ENCODE measurements at places on chromosomes 3 and 15. TPM values are rescaled to one million over a fixed set of nuclear protein-coding genes. Genes with fewer than 3 reads are reported as not detected.

DNA sequence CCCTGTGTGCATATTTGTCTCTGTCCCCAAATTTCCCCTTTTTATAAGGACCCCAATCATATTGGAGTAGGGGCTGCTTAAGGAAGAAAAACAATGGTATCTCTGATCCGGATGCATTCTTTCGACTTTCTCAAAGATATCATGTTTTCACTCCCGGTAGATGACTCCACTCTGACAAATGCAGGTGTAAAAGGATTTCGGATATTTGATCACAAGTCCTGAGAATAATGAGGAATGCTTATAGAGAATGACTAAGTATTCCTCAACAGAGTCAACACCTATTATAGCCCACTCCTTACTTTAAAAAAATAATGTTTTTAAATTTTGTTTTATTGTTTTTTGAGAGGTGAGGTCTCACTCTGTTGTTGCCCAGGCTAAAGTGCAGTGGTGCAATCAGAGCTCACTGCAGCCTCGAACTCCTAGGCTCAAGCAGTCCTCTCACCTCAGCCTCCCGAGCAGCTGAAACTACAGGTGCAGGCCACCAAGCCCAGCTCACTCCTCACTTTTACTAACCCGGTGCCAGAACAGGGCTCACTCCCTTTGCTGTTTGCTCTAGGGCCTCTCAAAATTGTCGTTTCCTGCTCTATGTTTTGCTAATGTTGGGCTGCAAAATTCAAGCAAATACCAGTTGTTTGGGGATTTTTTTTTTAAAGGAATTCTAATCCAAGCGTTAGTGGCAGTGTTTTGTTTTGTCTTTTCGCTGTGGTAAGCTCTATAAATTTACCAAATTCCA lies 24.6 kb downstream of the COL8A1 start:
- no peak for DNase-seq

DNA sequence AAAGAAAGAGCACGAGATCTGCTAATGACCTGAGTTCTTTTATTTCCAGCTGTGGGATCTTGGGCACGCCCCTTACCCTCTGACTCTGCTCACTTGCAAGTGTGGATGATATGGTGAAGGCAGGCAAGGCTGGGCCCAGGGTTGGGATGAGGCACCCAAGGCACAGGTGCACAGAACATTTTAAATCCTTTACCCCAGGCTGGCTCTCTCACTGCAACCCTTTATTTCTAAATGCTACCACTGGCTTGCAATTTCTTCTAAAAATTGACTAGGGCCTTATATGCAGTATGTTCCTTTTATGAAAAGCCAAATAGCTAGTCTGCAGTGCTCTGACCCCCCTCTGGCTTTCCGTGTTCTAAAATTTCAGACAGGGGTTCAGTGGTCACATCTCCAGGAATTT lies 237.7 kb downstream of the VPS13C start:
- no peak for DNase-seq

GRCh38 chr15:41866263-41866703 lies 27.6 kb downstream of the SPTBN5 start:
- no peak for DNase-seq

- no peak for DNase-seq
Measured at GRCh38 chr3:87197531-87197930, 29.6 kb upstream of the CHMP2B start.

DNA sequence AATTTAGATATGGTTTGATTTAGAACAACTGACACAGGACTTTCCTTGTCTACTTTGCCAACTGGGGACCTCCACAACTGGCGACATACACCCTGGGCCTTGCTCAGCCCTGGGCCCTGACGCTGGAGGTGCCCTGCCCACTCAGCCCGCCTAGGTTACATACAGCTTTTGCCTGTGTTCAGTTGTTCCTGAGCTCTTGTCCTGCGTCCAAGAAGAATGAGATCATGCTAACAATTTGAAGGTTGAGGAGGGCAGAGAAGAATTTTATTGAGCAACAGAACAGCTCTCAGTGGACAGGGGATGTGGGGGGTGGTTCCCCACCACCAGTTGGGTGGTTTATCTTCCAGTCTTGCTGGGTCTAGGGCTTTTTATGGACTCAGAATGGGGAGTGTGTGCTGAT lies 67.9 kb downstream of the IQCH start:
- no peak for DNase-seq

GRCh38 chr15:91320101-91320500 lies 220.0 kb downstream of the SV2B start:
- DNase-seq: no peak

DNA sequence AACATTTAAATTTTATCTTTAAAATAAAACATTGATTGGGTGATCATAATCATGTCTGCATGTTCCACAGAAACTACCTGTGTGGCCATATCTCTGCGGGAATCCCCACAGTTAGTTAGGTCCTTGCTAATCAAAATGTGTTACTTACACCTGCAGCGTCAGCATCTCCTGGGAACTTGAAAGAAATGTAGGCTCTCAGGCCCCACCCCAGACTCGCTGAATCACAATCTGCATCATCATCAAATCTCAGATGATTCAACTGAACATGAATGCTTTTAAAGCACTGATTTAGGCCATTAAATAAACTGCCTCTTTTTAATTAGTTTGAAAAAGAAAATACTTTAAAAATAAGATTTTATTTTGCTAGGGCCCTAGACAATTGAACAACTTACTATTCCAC lies 577.8 kb downstream of the PYDC2 start:
- no peak for DNase-seq

The BCHE gene
- 0.71 TPM for polyA plus RNA-seq

GRCh38 chr3:40201770-40202169 lies 107.7 kb upstream of the EIF1B start:
- DNase-seq: no peak

DNA sequence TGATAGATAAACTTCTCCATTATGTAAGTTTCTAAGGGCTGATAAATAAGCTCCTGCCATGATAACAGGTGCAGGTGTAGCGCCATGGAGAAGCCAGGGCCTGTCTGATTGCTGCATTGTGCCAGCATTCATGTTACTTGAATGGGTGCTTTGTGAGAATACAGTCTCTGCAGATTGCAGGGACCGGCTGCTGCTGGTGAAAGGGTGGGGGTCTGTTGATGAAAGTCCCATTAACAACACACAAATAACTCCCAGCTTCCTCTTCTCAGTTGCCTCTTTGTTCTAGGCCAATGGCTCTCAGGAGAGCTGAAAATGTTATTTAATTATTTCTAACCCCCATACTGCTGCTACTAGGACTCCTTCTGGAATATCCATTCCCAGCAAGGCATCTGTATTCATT lies 77.2 kb downstream of the RTP4 start:
- no peak for DNase-seq

GRCh38 chr15:75437721-75438120 lies 13.8 kb downstream of the SIN3A start:
- no peak for DNase-seq

DNA sequence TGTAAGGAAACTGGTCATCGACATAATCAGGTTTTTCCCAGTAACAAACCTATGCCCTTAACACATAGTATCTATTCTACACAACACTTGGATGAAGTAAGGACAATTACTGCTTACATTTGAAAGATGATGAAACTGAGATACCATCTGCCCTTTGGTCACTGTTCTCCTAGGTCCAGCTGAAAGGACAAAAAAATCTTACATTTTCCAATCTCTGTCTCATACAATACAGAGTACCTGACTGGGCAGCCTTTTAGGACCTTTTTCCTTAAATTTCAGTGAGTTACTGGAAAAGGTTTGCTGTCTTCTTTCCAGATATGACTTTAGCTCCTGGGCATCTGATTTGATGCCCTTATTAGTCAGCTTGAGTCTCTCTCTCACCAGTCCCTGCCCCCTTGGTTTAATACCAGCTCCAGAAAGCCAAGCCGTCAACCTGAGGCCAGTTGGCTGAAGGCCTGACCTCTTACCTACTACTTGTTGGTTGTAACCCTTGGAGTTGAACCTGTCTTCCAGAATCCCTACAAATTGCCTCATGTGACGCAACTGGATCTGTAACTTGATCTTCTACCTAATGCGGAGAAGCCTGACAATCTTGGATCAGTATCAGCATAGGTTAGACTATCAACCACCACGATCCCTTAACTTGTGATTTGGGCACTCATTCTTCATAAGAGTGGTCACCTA lies 355.3 kb upstream of the ZNF385D start:
- no peak for DNase-seq

The RASSF1 gene
- polyA plus RNA-seq: 28.5 TPM

- no peak for DNase-seq
Measured at GRCh38 chr15:70142322-70143191, 44.8 kb upstream of the TLE3 start.

The ANKRD34C gene
- polyA plus RNA-seq: not detected

DNA sequence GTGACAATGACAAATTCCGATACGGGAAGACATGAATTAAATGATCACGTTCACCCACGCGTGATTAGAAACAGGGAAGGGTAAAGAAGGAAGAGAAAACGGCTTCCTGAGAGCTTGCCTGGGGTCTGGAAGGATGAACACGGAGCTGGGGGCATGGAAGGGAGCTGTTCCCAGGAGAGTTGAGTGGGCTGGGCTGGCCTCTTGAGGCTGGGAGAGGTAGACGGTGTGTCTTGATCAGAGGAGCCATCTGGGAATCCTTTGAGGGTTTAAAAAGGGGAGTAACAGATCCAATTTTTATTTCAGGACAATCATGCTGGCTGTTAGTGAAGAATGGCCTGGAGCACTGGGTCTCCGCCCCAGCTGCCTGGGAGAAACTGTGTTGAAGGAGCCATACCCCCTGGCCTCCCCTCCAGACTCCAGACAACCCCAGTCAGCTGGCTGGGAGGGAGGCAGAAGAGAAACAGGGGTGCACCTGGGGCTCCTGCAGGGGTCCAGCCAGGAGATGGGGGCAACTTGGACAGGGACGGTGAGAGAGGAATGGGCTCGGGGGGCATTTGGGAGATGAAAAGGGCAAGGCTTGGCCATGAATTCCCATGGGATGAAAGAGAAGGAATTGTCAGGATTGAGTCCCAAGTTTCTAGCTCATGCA lies 53.6 kb upstream of the CGNL1 start:
- DNase-seq: no peak

The BUB1B gene
- polyA plus RNA-seq: 3.3 TPM

The ISG20 gene
- polyA plus RNA-seq: 8.5 TPM

The HIGD2B gene
- polyA plus RNA-seq: not detected

DNA sequence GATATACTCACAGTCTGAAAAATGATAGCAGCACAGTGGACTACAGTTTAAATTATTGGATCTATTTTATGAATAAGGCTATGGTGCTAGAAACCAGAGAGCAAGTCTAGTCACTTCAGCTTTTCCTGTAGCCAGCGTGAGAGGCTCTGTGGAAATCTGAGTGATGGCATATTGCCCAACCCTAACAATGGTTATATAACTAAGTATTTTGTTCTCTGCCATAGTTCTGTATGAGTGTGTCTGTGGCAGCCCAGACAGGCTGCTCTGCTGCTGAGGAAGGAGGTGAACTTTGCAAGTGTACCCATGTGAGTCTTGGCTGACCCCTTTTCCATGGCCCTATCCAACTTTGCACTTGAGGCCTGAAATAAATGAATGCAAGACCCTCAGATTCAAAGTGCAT lies 105.7 kb downstream of the LRTM1 start:
- DNase-seq: no peak

The LYZL4 gene
- not detected for polyA plus RNA-seq

- no peak for DNase-seq
Measured at GRCh38 chr15:33737687-33738601, 230.4 kb upstream of the CHRM5 start.

GRCh38 chr15:100723315-100723801 lies 121.0 kb downstream of the ASB7 start:
- DNase-seq: no peak

The TEX9 gene
- polyA plus RNA-seq: 2.6 TPM

DNA sequence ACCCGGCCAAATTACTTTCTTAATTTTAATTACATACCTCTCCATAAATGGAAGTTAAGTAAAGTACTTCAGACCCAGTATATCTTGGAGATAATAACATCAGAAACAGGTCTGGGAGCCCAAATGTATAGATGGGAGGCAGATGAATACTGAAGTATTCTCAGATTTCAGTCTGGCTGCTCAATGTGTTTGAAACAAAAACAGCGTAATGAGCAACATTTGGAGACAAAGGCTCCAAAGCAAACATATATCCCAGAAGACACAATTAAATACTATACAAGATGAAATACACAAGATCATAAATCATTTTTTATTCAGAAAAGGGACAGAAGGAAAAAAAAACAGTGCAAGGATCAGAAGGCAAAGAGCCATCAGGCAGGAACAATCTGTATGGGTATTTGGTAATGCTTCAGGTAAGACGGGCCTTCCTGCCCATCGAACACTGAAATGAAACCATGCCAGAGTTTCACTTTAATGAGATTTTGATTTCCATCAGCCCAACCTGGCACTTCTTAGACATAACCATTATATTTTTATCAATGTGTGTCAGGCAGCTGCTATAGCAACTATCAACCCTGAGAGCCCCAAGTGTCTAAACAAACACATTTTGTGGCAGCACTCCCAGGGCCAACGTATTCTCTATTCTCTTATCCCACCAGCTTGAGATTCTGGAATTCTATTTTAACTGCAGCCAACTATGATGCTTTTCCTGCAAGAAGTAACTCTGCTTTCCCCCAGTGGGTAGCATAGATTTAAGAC lies 210.8 kb downstream of the STT3B start:
- DNase-seq: no peak

GRCh38 chr15:60580073-60580472 lies 101.1 kb upstream of the ICE2 start:
- DNase-seq: no peak

DNA sequence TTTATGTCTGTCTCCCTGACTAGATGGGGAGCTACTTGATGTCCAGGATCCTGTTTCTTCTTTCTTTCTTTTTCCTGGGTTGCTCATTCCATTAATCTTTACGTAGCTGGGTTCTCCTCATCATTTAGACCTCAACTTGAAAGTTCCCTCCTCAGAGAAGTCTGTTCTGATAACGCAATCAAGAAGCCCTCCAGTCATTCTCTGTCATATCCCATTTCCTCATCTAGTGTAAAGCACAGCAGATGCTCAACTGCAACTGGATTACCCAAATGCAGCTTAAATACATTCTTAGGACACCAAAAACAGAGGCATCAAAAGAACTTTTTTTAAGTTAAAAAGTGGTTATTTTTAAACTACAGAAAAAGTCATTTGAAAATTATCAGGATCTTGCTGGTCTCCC lies 51.7 kb upstream of the ST3GAL6 start:
- DNase-seq: no peak

- peak; percentile 93 for DNase-seq
Measured at GRCh38 chr15:43913026-43913780, 86.4 kb downstream of the WDR76 start.

DNA sequence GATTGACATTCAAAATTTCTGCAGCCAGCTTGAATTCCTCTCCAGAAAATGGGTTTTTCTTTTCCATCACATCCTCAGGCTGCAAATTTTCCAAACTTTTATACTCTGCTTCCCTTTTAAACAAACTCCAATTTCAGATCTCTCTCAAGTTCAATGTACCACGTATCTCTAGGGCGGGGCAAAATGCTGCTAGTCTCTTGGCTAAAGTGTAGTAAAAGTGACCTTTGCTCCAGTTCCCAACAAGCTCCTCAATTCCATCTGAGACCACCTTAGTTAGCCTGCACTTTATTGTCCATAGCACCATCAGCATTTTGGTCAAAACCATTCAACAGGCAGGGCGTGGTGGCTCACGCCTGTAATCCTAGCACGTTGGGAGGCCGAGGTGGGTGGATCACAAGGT lies 46.7 kb downstream of the NIPA2 start:
- no peak for DNase-seq

- no peak for DNase-seq
Measured at GRCh38 chr3:127193341-127193740, 410 bp downstream of the PRR23E start.

GRCh38 chr3:69368129-69368741 lies 17.7 kb downstream of the FRMD4B start:
- DNase-seq: no peak

The KBTBD13 gene
- polyA plus RNA-seq: not detected

All from keratinocyte (primary cell).